ENCODE measurements at places on chromosomes 2 and 18.

DNA sequence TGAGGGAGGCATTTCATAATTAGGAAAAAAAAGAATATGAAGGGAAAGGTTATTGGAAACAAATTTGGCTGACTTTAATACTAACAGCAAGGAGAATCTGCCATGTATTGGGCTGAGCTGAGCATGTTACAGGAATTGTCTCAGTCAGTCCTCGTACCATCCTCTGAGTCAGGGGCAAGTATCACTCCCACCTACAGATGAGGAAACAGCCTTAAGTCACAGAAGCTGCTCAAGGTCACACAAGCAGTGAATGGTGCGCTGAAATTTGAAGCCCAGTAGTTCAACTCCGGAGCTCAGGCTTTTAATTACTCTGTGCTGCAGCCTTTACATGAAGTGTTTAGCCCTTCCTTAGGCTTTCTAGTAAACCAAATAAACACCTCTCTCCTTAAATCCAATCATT lies 17.3 kb downstream of the PROKR1 start:
- DNase-seq = no peak

- DNase-seq = no peak
Measured at GRCh38 chr2:135831180-135831812, 5.7 kb downstream of the LCT start.

DNA sequence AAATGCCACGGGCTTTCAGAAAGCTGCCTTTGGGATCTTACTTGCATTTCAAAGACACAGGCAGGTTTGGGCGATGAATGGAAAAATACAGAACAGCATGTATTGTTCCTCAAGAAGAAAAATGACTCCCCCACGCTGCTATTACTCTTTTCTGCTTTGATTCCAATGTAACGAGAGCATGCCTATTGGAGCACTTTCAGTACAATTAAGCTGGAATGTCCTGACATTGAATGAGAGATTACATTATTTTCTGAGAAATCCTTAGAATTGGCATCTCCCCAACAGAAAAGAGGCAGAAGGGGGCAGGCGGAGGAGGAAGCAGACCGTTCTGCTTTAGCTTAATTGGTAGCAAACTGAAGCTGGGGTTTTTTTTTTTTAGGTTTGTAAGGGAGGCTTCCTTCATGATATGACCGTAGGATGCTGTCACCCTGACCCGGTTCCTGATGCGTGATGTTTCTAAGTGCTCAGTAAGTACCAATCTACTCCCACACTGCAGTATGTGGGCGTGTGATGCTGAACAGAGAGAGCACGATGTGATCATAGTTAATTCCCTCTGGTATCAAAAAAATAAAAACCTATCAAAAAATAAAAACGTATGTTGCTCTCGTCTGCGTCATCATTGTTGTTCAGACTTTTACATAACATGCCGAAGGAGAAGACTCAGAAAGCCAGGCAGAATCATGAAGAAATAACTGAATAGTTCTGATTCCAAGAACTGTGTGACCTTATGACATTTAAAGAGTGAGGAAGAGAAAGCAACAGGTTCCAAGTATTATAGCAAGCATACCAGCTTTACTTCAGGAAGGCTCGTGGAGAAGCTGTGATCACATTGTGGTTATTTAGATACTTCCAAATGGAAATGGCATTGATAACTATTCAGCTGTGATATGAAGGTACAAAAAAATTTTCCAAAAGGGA lies 40.5 kb downstream of the LONRF2 start:
- no peak for DNase-seq

- DNase-seq = peak; percentile 5
Measured at GRCh38 chr2:238061315-238062202, 758 bp downstream of the SCLY start.

GRCh38 chr2:178177066-178177679 lies 17.1 kb upstream of the OSBPL6 start:
- DNase-seq = no peak

DNA sequence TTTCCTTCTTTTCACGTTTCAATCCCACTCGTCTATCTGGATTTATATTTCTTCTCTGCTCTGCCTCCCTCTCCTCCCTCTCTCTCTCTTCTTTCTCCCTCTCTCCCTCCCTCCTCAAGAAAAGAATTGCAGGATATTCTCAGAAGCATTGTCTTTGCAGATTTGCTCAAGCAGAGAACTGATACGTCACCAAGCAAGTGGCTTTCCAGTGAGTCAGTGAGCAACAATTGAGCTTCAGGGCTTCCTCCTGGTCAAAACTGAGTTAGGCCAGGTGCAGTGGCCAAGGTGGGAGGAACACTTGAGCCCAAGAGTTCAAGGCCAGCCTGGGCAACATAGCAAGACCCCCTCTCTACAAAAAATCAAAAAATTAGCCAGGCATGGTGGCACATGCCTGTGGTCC lies 151.1 kb downstream of the SMAD2 start:
- no peak for DNase-seq

DNA sequence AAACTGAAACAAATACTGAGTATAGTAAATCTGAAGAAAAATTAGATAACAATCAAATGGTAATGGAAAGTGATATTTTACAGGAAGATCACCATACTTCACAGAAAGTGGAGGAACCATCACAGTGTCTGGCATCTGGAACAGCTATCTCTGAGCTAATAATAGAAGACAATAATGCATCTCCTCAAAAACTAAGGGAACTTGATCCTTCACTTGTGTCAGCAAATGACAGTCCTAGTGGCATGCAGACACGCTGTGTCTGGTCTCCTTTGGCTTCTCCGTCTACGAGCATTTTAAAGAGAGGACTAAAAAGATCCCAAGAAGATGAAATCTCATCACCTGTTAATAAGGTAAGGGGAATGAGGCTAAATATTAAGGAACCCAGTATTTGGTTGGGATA lies 56.1 kb downstream of the RIF1 start:
- no peak for DNase-seq

GRCh38 chr2:110745048-110745447 lies 12.7 kb downstream of the ACOXL start:
- DNase-seq = no peak

DNA sequence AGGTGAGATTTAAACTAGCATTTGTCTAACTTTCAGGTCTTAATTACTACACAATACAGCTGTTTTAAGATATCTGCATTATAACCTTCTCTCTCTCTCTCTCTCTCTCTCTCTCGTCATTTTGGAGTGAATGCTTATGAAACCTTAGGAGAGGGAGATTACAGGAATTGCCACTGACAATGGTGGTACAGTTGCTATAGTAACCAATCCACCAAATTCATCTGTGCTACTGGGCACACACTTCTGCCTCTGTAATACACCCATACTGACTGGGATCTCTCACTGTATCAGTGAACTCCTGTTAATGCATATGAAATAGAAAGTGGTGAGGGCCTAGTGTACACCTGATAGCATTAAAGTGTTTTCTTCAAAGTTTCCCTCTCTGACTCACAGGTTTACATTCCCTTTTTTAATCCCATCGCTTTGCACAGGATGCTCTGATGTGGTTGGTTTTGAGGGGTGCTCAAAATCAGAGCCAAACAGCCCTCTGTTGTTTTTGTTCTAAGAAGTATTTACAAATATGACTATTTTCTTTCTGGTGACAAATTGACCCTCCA lies 13.1 kb downstream of the KLHL14 start:
- no peak for DNase-seq

GRCh38 chr18:14015416-14015815 lies 100.1 kb upstream of the MC2R start:
- no peak for DNase-seq

GRCh38 chr18:54775686-54776085 lies 52.6 kb upstream of the RAB27B start:
- DNase-seq = no peak

GRCh38 chr2:144357623-144358373 lies 162.1 kb downstream of the ZEB2 start:
- no peak for DNase-seq

GRCh38 chr2:61357681-61358080 lies 113.2 kb downstream of the USP34 start:
- no peak for DNase-seq

- DNase-seq = no peak
Measured at GRCh38 chr2:223786943-223787342, 50.4 kb downstream of the AP1S3 start.

DNA sequence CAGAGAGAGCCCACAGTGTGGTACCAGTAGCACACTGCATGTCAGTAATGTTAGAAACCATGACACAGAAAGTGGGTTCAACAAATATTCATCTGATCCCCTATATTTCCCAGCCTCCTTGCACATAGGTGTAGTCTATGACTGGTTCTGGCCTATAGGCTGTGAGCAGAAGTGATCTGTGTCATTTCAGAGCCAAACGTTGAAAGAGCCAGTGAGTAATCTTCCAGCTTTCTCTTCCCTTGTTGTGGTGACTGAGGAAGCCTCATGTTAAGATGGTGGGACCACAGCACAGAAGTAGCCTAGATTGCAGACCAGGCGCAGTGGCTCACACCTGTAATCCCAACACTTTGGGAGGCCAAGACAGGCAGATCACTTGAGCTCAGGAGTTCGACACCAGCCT lies 4.1 kb downstream of the TMEM237 start:
- DNase-seq = no peak

GRCh38 chr18:679516-679915 lies 22.1 kb downstream of the TYMS start:
- no peak for DNase-seq

DNA sequence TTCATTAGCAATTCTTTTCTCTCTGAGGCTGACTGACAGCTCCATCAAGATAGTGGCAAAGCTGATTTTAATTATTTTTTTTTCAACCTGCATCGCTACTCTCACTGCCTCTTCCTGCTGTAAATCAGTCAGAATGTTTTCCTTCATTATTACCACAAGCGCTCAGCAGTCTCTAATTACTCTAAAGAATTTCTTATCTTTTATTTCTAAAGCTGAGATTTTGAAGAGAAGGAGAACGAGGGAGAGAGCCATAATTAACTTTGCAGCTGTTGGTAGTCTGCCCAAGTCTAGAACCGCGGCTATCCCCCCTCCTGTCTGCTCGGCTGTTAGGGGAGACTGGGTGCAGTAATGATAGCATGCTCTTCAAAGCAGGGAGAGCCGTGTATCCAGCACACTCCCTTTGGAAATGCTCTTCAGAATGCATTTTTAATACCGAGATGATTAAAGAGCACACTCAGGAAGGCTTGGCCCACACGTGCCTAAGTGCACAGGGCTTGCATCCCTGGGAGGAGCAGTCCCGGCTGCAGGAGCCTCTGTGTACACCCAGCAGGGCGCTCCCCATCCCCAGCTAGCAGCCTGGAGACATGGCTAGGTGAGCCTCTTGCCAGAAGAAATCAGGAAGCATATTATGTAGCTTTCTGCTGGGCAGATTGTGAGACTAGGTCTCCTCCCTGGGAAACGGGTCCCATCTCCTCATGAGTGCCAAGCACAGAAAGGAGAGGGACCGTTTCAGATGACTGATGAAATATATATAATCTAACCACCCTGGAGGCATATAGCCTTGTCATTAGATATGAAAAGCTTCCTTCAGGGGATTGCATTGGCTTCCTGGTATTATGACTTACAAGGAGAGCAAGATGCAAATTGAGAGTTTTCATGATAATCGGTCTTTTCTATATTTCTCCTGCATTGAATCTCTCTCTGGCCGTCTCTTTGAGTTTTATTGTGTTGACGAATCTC lies 555.2 kb downstream of the CMPK2 start:
- DNase-seq = peak; percentile 42

- peak; percentile 47 for DNase-seq
Measured at GRCh38 chr2:216339456-216340279, 32.6 kb downstream of the MARCHF4 start.

DNA sequence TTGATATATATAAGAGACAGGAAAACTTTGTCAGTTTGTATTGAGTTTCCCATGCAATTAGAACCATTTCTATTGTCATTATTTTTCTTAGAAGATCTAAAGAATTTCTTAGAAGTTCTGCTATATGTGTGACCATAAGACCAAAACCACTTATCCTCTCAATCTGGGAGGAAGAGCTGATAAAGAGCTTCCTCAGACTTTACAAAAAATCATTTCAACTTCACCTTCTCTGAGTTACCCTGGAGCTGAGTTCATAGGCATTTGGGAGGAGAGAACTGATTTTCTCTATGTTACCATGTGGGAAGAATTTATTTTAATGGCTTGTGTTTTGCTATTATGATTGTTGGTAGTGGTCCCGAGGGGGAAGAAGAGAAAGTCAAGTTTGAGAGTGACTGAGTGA lies 329.3 kb downstream of the GPD2 start:
- no peak for DNase-seq

GRCh38 chr2:27249891-27250651 lies 12.8 kb downstream of the SLC30A3 start:
- DNase-seq = no peak

- DNase-seq = peak; percentile 37
Measured at GRCh38 chr2:45814951-45815621, 163.6 kb downstream of the PRKCE start.

DNA sequence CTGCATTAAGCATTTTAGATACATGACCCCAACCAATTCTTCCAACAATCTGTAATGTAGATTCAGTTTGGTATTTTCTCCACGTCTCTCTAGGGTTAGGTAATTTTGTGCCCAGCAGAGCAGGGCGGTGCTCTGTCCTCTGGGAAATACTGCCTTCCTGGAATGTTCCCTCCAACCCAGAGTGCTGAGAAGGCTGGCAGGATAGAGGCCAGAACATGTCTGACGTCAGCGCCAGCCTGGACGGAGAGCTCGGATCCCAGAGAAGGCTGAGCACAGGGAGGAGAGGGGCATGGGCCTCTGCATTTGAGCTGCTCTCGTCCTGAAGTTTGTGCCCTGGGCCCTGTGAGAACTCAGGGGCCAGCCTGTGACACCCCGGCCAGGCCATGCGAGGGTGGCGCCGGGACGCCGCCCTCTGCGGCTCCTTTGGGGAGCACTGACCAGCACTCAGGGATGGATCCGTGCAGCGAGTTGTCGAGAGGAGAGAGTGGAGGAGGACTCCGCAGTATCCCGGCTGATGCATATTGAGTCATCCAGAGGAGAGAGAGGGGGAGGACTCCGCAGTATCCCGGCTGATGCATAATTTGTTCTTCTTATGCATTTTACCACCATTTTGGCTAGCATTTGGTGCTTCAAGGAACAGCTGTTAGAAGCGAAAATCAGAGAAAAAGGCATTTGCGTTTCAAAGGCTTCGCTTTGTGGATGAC lies 80.0 kb upstream of the PXDN start:
- no peak for DNase-seq

GRCh38 chr2:176473177-176473576 lies 203.9 kb downstream of the MTX2 start:
- peak; percentile 66 for DNase-seq

DNA sequence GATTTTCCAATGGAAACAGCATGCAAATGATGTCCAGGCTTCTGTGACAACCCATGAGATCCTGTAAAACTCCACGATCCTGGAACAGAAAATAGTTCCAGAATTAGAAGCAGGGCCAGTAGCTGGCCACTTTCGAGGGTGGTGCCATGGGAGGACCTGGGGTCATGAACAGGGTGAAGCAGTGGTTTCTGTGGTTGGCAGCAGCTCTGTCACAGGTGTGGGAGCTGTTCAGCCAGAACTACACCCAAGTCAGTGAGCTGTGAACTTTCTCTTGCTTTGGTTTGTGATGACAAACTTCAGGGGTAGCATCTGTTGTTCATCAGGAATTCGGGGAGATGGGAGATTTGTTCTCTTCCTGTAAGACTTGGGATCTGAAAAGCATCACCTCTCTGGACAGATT lies 314.4 kb upstream of the NT5C1B start:
- DNase-seq = no peak

- no peak for DNase-seq
Measured at GRCh38 chr2:220188031-220188430, 560.6 kb downstream of the SLC4A3 start.

GRCh38 chr18:27685091-27685490 lies 491.8 kb downstream of the CDH2 start:
- no peak for DNase-seq

Data from NCI-H1436 (cell line).